ENCODE measurements at places on chromosomes 1 and 21. TPM values are rescaled to one million over a fixed set of nuclear protein-coding genes. Genes with fewer than 3 reads are reported as not detected.

Gene ACOT11
- 1.5 TPM for total RNA-seq

Gene KIF26B
- total RNA-seq: 0.09 TPM

Gene ARTN
- total RNA-seq: 0.09 TPM

Gene SPAG17
- not detected for total RNA-seq

Gene VCAM1
- total RNA-seq: 11.7 TPM

Gene GPR25
- not detected for total RNA-seq

Gene CNTN2
- total RNA-seq: not detected

Gene PM20D1
- not detected for total RNA-seq

Gene CRP
- total RNA-seq: 0.09 TPM

Gene ASPM
- 12.6 TPM for total RNA-seq

Gene ANGPTL1
- under 0.01 TPM for total RNA-seq

Gene DENND2D
- 1.1 TPM for total RNA-seq

Gene EIF4G3
- 35.8 TPM for total RNA-seq

Gene TEDDM1
- not detected for total RNA-seq

Gene LCE1D
- not detected for total RNA-seq

Gene GJB5
- not detected for total RNA-seq

Gene LCE2A
- total RNA-seq: not detected

Gene RAB7B
- 0.09 TPM for total RNA-seq

Gene ACTL8
- not detected for total RNA-seq

Gene MIXL1
- total RNA-seq: not detected

Gene COL8A2
- 0.09 TPM for total RNA-seq

Gene ROR1
- total RNA-seq: 17.1 TPM

Gene GPN2
- 10.7 TPM for total RNA-seq

Gene SRGAP2C
- 27.5 TPM for total RNA-seq

Gene NGF
- total RNA-seq: 2.6 TPM

Gene SMG5
- 61.2 TPM for total RNA-seq

Measured in endothelial cell of coronary artery (primary cell).